NCI-H510A (cell line): ENCODE measurements at places on chromosomes 1 and 21.

DNA sequence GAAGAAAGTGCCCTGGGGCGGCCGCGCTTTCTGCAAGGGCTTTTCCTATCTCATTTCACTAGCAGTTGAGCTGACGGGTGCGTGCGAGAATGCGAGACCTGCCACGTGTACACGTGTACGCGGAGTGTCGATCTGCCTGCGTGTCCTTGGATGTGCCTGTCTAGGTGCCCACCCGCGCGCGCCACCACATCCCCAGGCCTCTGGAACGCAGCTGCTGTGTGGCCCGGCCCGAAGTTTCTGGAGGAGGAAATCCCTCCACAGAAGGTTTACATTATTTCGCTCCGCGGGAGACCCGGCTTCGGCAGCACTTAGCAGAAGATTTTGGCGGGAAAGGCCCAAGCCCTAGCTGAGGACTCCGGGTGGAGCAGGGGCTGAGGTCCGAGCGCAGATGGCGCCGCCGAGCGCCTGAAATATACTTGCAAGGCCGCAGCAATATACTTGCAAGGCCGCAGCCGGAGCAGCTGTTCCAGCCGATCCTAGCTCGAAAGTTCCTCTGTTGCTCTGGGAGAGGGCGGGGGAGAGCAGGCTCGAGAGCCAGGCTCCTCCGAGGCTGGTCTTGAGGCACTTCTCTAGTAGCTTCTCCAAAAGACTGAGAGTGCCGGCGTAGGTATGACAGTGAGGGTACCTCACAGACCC is 3.9 kb downstream of the TBX15 start:
- no peak for DNase-seq

GRCh38 chr1:176938375-176938774 is 226.1 kb downstream of the ASTN1 start:
- no peak for DNase-seq

GRCh38 chr1:24933468-24933867 is 3.4 kb upstream of the RUNX3 start:
- no peak for DNase-seq

DNA sequence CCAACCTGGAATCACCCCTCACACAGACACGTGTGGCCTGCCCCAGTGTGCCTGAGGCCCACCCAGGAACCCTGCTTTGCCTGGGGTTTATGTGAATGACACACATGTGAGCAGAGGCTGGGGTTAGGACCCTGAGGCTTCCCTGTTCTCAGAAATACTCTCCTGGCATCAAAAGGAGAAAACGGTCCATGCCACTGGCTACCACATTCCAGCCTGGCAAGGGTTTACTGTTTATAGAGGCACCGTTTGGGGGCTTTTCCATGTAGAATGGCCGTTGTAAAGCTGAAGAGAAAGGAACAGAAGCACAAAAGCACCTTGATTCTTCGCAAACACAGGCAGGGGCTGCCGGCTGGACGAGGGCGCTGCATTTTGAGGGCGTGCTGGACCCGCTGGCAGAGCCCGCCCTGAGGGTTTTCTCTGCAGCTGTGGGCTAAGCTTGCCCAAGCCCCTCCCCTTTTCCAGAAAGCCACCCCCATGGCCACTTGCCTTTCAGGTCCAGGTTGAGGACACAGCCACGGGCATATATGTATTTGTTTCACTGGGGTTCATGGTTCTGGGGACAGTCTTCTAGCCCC is 13.0 kb downstream of the TFF3 start:
- DNase-seq = no peak

- no peak for DNase-seq
Observed at GRCh38 chr1:228369608-228370438, 36.8 kb downstream of the TRIM11 start.

DNA sequence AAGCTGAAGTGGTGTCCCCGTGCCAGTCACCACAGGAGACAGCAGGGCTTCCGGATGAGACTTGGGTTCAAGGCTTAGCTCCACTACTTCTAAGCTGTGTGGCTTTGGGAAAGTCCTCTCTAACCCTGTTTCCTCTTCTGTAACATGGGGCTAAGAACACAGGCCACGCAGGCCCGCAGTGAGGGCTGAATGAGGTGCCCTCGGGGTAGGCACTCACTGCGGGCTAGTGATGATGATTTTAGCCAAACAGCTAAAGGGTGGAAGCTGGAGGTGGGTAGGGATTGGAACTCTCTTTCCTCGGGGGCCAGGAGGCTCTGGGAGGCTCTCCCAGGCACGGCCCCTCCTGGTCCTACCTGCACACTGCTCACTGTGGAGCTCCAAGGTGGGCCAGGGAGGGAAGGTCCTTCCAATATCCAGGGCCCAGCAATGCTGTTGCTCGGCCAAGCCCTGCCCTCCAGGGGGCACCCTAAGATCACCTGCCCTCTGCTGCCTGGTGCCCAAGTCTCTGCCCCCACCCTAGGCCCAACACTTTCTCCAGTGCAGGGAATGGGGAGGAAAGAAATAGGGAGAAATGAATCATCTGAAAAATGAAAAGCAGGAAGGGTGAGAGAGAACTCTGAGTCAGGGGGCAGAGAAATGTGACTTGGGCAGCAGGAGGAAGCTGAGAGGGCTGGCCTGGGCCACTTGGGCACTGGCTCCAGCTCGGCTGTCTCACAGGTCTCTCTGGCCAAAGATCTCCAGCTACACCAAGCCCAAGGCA is 19.2 kb upstream of the EVA1B start:
- DNase-seq = peak; percentile 20

- no peak for DNase-seq
Observed at GRCh38 chr1:110070671-110071242, at the start of gene ALX3. Gene ALX3, minus strand, starts transcription at chr1:110070672. Its CDS starts 60 bp downstream, at chr1:110070612.

GRCh38 chr1:208432346-208432745 is 188.2 kb upstream of the PLXNA2 start:
- no peak for DNase-seq

- no peak for DNase-seq
Observed at GRCh38 chr1:20935717-20936116, 148.6 kb upstream of the HP1BP3 start.
